ENCODE measurements at places on chromosomes 3 and 15. TPM values are rescaled to one million over a fixed set of nuclear protein-coding genes. Genes with fewer than 3 reads are reported as not detected.

SEMA7A gene
- total RNA-seq, result 1.4 TPM

DNA sequence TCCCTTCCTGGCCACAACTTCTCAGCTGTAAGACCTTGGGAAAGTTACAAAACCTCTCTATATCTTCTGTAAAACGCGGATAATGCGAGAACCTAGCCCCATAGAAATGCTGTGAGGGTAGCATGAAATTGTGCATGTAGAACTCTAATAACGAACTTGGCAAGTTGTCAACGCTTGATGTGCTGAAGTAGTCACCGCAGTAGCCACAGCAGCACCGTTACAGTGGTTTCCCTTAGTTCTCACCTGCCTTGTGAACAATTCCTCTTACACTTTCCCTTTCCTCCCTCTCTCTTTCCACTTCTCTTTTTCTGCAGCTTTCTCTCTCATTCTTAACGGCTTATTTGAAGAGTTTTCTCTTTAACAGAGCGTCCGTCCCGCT is 447 bp upstream of the SHQ1 start:
- no peak for DNase-seq

MESP2 gene
- total RNA-seq, result not detected

DNA sequence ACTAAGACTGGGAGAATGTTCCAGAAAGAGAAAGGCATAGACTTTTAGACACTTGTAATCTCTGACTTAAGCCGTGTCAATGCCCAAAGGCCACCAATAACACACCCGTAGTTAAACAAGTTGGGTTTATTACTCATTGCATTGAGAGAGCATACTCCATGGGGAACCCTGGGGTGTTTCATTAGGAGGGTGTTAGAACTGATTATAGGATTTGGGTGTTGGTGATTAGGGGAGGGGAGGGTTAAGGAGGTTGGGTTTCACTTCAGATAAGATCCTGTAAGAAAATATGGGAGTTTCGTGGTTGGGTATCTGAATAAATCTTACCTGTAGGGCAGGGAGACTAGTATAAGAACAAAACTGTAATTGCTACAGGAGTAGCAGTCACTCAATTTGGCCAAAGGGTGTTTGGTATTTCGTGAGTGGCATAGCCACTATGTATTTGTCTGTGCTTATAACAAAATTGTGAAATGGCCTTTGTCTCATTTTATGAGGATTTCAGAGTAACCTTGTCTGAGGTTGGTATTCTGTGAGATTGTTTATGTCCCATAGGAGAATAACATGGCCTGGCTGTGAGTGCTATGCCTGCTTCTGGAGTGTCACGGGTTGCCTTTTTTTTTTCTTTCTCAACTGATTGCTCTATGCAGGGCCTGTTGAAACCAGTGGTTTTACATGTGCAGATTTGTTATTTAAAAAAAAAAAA is 2.9 kb downstream of the HACD3 start:
- no peak for DNase-seq

DNA sequence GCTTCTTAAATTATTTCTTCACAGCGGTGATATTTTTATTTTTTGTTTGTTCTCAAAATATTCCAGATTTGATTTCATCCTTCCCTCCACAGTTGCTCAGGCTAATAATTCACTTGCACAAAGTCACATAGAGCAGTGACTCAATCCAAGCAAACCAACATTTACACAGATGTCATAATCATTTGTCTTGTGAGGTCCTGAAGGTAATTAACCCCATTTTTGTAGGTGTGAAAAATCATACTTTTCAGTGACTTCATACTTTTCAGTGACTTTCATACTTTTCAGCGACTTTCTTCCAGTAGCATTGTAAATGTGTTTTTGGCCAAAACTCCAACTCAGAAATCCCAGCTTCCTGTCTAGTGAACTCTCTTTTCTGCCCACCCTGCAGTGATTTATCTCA is 32.1 kb downstream of the CD200 start:
- DNase-seq, result no peak

All from esophagus muscularis mucosa (tissue), 4 donors.